ENCODE measurements at places on chromosomes 11 and 22.

DNA sequence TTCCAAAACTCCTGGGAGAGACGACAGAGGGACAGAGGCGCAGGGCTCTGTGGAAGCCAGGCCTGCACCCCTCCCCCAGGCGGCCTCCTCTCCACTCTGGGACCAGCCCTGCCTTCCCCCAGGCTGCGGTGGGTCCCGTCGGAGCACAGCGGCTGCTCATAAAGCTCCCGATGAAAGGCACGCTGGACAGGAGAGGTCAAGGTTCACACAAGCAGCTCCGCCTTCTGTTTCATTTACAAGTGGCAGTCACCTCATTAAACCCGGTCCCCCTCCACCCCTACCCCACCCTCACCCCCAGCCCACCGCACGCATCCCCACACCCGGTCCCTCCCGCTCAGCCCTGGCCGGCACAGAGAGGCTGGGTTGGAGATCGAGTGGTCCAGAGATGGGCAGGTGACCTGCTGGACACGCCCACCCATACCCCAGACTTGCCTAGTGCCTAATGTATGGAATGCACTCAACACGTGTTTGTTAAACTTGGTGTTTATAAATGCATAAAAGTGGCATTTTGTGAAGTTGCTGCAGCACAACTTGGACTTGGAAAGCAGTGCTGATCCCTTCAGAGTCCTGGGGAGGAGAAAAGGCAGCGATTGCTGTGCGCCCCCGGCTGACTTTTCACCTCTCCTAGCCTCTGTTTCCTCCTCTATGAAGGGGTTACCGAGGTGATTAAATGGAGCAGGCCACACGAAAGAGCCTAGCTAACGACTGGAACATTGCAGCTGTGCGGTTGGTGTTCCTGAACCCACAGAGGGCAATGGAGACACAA is 26.0 kb downstream of the RPUSD4 start:
- no peak for DNase-seq

DNA sequence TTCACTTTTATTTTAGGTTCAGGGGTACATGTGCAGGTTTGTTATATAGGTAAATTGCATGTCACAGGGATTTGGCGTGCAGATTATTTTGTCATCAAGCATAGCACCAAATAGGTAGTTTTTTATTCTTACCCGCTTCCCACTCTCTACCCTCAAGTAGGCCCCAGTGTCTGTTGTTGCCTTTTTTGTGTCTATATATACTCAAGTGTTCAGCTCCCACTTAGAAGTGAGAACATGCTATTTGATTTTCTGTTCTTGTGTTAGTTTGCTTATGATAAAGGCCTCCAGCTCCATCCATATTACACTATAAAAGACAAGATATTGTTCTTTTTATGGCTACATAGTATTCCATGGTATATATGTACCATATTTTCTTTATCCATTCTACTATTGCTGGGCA is 28.5 kb upstream of the LIN7C start:
- no peak for DNase-seq

- no peak for DNase-seq
Observed at GRCh38 chr11:132804258-132804657, 728.0 kb downstream of the OPCML start.

GRCh38 chr11:34624069-34624468 is 3.2 kb downstream of the EHF start:
- DNase-seq, result no peak

DNA sequence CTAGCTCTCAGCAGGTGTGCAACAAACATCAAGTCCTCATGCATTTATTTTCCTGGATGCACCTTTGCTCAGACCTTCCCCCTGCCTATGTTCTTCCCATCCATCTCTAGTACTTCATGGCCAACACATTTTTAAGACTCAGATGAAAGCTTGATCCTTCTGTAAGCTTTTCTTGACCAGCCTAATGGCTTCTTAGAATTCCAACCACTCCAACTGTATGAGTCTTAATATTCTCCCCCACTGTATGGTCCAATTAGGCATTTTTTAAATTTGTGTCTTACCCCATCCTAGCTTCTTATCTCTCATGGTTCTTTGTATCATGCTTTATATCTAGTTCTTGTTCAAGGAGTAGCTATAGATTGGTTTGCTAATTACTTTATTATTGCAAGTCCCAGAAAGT is 44.8 kb downstream of the TENM4 start:
- no peak for DNase-seq

- DNase-seq, result no peak
Observed at GRCh38 chr11:2315395-2316168, 13.8 kb downstream of the TSPAN32 start.

GRCh38 chr22:37314315-37315074 is 32.2 kb downstream of the CYTH4 start:
- DNase-seq, result no peak

DNA sequence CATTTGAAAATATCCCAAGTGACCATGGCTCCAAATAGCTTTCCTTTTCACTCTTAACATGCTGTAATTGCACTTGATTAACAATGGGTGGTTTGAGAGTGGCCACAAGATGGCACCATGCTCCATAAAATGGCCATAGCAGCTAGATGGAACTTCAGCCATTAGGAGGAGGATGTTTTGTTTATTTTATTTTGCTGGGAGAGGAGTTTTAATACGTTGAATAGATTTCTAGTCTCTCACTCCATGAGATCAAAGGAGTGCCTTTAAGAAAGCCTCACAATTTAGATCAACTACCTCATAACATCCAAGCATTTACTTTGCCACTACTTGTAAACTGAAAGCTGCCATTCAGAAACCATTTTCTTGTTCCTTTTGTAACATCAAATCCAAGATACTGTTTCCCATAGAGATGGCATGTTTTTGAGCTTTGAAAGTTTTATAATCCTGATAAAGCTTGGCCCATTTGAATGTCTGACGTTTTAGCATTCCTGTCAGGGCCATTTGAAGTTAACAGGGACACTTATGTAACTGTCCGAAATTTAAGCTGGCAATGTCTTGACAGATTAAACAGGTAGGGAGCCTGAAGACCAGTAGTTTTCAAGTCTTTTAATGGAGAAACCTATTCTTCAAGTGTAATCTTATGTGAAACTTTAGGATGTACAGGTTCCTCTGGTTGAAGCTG is 4.7 kb downstream of the FEN1 start:
- DNase-seq, result peak; percentile 62

DNA sequence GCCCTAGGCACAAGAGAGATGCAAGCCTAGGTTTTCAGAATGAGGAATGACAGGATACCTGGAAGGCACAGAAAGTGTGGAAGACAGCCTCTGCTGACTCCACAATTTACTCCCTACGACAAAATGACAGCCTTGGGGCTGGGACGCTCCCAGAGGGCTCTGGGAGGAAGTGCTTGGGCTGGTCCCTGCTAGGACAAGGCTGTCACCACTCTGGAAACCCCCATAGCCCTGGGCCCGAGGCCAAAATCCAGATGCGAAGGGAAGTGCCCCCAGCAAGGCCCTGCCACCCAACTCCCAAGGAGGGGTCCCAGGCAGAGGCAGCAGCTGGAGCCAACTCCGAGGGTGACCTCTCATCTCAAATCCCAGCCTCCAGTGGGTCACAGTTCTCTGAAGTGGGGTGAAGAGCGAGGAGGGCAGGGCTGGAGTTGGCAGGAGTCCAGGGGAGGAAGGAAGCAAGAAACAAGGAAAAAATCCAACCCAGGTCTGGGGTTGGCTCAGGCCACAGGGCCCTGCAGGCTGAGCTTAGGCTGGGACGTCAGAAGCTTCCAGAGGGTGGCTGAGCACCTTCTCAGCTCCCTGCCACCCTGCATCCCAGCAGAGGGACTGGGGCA is 6.3 kb upstream of the CDC42EP2 start:
- no peak for DNase-seq

GRCh38 chr11:65266210-65266609 is 4.4 kb downstream of the POLA2 start:
- DNase-seq, result no peak

DNA sequence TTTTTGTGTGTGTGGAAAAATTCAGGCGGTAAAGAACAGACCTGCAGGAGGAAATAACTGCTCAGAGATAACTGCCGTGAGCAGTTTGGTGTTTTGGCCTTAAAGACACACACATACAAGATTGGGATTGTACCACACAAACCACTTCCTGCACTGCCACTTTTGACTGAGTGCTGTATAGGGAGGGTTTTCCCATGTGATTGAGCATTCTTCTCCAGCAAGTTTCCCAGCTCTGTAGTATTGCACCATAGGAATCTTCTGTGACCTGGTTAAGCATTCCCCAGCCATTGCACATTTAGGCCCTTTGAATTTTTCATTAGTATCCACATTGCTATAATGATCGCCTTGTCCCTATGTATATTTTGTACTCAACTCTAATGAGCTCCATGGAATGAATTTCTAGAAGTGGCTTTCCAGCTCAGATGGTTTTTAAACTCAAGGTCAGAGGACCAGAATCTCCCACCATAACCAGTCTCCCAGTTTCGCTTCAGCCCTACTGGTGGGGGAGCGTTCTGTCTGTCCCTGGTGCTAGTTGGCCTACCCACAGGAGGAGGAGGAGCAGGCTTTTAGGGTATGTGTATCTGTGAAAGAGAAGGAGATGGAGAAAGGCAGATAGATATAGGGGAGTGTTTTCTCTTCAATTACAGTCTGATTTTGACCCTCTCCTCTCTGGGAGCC is 9.3 kb downstream of the CD82 start:
- peak; percentile 91 for DNase-seq

GRCh38 chr11:61743486-61744095 is 8.8 kb upstream of the MYRF start:
- no peak for DNase-seq

DNA sequence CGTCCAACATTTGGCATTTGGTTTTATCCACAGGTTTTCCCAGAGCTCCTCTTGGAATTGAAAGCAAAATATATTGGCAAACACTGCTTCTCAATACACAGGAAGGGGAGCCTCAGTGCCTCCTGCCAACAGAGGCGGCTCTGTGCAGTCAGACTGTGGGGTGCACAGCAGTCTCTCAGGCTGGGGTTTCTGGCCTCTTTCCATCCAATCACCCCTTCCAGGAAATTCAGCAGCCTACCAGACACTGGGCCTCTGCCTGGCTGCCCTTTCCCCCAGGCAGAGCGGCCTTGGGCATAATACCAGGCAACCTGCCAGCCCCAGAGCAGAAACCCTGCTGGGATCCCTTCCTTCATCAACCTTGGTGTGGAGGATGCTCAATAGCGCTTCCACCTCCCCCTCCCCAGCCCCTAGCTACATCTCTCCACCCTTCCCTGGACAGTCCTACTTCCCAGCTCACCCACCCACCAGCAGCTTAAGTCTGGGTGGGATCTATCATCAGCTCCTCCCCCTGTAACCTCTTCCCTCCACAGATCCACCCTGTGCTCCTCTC is 17.8 kb upstream of the RAPSN start:
- no peak for DNase-seq

DNA sequence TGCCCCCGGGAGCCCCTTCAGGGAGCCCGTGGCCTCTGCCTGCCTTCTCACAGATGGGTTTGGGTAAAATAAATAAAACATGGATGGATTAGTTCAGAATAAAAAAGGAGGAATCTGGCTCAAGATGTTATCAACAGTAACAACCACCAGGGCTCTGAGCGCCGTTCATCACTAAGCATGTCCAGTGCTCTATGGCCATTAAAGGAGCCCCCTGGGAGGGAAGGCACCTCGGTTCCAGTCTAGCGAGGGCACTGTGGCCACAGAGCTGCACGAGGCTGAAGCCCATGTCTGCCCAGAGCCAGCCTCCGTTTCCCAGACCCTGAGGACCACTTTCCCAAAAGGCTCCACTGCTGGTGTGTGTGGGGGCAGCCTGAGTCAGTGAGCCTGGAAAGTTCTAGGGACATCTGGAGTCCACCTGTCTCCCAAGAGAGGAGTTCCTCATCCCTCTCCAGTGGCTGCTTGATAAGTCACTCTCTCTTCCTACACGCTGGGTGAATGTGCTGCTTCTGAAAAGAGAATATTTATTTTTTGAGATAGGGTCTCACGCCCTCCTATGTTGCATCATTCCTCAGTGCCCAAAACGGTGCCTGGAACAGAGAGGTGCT is 614.6 kb downstream of the TBC1D22A start:
- DNase-seq, result no peak

DNA sequence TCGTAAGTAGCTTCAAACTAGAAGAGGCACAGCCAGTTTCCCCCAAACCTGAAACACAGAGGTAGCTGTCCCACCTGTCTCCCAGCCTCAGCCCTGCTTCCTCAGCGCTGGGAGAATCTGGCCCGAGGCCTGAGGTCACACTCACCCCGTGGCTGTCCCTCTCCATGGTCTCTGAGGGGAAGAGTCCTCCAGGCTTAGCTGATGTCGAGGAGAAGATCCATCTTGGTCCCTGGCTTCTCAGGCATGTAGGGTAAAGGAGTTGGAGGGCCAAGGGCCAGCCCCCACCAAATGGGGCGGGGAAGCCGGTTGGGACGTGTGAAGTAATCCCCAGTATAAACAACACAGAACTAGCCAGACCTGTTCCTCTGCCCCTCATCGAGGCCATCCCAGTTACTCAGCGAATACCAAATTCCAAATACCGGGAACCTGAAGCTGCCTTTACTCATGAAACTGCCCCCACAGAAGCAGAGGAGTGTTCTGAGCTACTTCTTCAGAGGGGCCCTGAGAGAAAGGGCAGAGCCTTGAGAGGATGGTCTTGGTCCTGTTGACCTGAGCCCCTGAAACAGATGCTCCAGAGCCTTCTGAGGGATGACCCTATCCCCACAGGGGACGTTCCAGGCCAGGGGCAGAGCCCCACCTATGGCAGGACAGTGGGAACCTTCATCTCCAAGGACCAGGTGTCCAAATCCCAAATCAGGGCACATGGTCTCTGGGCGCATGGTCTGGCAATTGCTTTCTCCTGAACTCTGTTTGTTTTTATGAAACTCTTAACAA is at the start of gene TMPRSS13:
Gene TMPRSS13, minus strand, starts transcription at position 261 of the 774 bp plus-strand sequence. Its CDS starts 95 bp downstream, at position 166.
- DNase-seq, result no peak

DNA sequence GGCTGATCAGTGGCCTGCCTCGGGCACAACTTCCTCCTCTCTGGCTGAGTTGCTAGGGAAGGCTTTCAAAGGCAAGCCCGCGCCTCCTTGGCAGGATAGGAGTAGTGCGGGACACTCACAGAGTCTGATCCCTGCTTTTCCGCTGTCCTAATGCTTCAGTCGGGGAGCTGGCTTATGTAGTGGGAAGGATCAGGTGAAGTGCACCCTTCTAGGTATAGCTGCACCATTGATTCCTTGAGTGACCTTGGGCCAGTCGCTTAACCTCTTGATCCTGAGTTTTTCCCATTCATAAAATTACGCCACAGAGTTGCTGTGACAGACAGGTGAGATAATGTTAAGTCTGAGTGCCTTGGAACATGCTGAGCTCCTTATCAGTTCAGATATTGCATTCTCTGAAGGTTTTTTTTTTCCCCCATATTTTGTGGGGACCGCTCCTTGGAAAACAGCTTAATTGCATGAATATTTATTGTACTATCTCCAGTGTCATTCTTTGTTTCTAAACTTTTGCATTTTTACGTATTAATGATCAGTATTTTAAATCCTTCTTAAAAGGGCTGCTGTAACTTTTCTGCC is 961 bp downstream of the IPO7 start:
- DNase-seq, result peak; percentile 53

GRCh38 chr11:36469881-36470802 is 39.9 kb downstream of the TRAF6 start:
- DNase-seq, result peak; percentile 77

DNA sequence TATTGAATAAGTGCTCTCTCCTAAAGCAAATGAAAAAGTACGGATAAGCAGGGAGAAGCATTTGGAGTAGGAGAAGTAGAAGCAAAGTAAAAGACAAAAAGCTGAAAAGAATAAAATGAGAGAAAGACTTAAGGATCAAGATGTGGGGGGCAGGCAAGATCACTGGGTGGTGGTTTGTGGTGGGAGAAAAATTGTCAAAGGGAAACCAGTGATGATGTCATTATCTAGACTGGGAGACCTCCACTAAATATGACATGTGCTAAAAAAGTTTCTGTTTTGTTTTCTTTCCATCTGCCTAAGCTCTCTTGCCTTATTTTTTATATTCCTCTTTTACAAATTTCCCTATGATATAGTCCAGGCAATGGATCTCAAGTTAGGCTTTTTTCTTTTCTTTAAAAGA is 14.8 kb upstream of the MAML2 start:
- DNase-seq, result no peak

Data from kidney glomerular epithelial cell (primary cell).